ENCODE measurements at places on chromosomes 12 and 14. TPM values are rescaled to one million over a fixed set of nuclear protein-coding genes. Genes with fewer than 3 reads are reported as not detected.

GRCh38 chr12:112676507-112676906 is 115.0 kb upstream of the RPH3A start:
- H3K27me3 ChIP-seq = peaks cover 3% of the 10 kb centered on the region
- DNase-seq = no peak
- no peaks in the 10 kb centered on the region for H3K36me3 ChIP-seq
- H3K27ac ChIP-seq = no peak overlapping the region
- no peak overlapping the region for H3K4me3 ChIP-seq

- no peak overlapping the region for H3K27ac ChIP-seq
- H3K4me3 ChIP-seq = no peak overlapping the region
- no peak for DNase-seq
Measured at GRCh38 chr12:41011939-41012338, 176.2 kb upstream of the PDZRN4 start.

GRCh38 chr12:42362647-42363260 is 36.8 kb downstream of the PPHLN1 start:
- H3K36me3 ChIP-seq = no peaks in the 10 kb centered on the region
- no peaks in the 10 kb centered on the region for H3K27me3 ChIP-seq
- no peaks in the 10 kb centered on the region for H3K4me1 ChIP-seq
- H3K27ac ChIP-seq = no peak overlapping the region
- H3K4me3 ChIP-seq = no peak overlapping the region
- DNase-seq = no peak

DNA sequence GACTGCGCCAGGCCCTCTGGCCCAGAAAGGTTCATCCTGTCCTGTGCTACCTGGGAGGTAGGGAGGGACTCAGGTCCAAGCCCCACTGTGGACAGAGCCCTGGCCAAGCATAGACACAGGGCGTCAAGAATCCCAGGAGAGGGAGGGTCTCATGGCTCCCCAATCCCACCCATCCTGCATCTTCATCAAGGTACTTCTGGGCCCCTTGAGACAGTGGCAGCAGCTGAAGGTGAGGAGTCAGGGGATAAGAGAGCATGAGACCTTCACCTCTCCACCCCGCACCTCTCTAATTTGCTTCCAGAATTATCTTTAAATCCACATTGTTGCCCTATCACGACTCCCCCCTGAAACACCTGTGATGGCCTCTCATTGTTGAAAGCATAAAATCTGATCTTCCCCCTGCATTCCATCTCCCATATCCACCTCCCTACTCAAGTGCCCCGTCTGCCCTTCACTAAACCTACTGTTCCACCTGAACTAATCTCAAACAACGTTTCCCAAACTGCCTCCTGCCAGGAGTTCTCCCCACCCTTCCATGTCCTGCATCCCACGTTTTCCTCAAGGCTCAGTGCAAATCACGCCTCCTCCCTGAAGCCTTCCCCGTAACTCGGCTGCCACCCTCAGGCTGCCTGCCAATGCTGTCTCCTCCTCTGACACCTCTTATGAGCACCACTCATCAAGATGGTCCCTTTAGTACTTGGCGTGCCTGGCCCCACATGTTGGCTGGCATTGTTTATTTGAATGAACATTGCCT is 27.1 kb downstream of the KRT18 start:
- H3K4me3 ChIP-seq = no peak overlapping the region
- no peak for DNase-seq
- peaks cover 3% of the 10 kb centered on the region for H3K4me1 ChIP-seq
- no peaks in the 10 kb centered on the region for H3K27me3 ChIP-seq
- no peaks in the 10 kb centered on the region for H3K36me3 ChIP-seq

DNA sequence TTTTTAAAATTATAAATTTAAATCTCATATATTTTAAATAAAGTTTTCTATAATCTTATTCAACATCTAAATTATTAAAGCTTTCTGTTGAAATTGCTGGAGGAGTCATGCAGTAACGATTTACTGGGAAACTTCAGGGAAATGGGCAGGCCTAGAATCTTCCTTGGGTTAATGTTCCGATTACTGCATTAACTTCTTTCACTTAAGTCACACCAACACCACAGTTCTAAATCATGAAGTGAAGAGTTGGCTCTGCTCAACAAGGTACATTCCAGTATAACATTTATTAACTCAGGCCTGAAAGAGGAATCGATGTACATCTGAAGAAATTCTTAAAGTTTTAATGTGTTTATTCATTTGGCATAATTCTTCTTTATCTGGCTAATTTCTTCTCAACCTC is 244.3 kb downstream of the CCER1 start:
- no peak overlapping the region for H3K27ac ChIP-seq
- H3K4me1 ChIP-seq = no peaks in the 10 kb centered on the region
- H3K27me3 ChIP-seq = no peaks in the 10 kb centered on the region
- H3K4me3 ChIP-seq = no peak overlapping the region
- H3K36me3 ChIP-seq = no peaks in the 10 kb centered on the region

DNA sequence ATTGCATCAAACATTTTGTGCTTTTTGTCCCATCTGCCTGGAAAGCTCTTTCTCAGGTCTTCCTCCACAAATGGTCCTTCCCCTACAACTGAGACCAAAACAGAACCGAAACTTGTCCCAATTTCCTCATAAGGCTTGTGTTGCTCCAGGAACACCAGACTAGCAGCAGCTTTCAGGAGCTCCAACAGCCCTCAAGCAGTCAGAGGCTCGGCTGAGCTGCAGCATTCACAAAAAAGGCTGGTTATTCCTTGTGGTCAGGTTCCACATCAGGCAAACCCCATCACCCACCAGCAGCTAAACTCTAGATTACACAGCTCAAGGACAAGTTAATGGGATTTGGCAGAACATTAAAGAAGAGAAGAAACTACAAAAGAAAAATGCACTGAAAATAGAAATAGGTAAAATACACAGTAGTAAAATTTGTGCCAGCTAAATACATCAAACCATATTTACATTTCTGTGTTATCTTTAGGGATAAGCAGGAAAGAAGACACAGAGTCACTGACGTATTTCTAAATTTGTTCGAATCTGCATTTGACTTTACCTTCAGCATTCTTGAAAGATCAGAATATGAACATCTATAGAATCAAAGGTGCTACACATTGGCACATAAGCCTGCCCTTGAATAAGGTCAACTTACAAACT is 141.2 kb downstream of the STXBP6 start:
- H3K4me3 ChIP-seq = no peak overlapping the region
- no peak for DNase-seq
- H3K4me1 ChIP-seq = no peaks in the 10 kb centered on the region
- no peaks in the 10 kb centered on the region for H3K27me3 ChIP-seq
- H3K27ac ChIP-seq = no peak overlapping the region
- H3K36me3 ChIP-seq = no peaks in the 10 kb centered on the region

- no peak overlapping the region for H3K27ac ChIP-seq
- H3K27me3 ChIP-seq = no peaks in the 10 kb centered on the region
- no peak for DNase-seq
Measured at GRCh38 chr14:66135831-66136230, 350.3 kb upstream of the CCDC196 start.

- no peak overlapping the region for H3K27ac ChIP-seq
- peaks cover 7% of the 10 kb centered on the region for H3K36me3 ChIP-seq
- DNase-seq = no peak
- no peaks in the 10 kb centered on the region for H3K4me1 ChIP-seq
- no peaks in the 10 kb centered on the region for H3K27me3 ChIP-seq
Measured at GRCh38 chr12:1182069-1182468, 191.0 kb downstream of the ERC1 start.

GRCh38 chr14:94643316-94644101 is 31.3 kb downstream of the SERPINA3 start:
- H3K36me3 ChIP-seq = no peaks in the 10 kb centered on the region
- H3K27ac ChIP-seq = no peak overlapping the region
- DNase-seq = no peak
- H3K27me3 ChIP-seq = no peaks in the 10 kb centered on the region

DNA sequence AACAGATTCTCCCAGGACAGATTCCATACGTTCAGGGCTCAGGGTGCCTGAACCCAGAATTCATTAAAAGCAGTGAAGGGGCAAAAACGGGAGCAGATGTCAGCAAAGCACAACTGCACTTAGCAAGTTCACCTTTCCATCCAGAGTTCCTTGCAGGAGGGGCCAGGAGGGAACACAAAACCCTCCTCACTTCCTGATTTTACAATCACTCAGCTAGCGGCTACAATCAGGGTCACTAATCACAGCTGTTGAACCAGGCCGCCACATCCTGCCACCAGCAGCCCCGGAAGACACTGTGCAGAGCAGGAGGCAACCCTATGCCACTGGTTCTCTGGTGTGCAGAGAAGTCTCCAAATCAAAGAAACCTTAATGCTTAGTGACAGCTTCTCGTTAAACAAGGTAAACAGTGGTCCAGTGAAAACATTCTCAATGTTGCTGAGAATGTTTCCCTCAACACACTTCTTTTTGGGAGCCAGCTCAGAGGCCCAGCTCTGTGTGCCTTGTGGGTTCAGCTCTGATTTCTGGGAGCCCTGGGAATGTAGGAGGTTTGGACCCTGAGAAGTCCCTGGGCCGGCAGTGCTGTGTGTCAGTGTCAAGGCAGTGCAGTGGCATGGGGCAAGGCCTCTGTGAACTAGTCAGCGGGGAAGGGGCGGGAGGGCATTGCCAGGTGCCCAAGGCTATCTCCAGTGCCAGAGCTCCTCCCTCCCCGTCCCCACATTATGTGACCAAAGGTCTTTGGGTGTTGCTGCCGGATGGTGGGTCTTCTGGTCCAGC is 54.5 kb downstream of the VCPKMT start:
- no peaks in the 10 kb centered on the region for H3K27me3 ChIP-seq
- H3K4me3 ChIP-seq = no peak overlapping the region
- H3K4me1 ChIP-seq = no peaks in the 10 kb centered on the region
- DNase-seq = no peak
- H3K27ac ChIP-seq = peak overlapping the region; percentile 84
- no peaks in the 10 kb centered on the region for H3K36me3 ChIP-seq

DNA sequence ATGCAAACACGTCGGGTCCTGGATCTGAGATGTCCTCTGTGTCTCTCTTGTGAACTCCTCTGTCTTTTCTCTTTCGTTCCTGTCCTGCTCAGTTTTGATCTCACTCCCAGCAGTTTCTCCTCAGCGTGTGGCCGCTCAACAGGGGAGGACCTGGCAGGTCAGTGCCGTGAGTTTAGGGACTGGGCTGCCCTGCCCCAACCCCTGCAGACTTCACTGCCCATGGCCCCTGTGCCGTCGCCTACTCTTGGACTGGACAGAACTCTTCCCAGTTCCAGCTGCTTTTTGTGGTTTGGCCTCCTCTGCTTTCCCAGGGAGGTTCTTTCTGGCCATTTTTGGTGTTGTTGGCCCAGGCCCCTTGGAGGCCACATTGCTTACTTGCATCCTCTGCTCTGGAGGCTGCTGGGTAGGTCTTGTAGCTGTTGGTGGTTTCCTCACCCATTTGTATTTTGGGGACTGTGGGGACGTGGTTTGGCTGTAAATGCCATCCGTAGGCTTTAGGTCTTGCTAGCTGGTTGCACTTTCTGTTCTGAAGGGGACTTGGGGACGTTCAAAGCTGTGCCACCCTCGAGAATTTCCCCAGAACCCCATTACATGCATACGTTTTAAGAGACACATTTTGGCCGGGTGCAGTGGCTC is 20.0 kb upstream of the DNAH10 start:
- H3K36me3 ChIP-seq = peaks cover 4% of the 10 kb centered on the region
- no peak overlapping the region for H3K27ac ChIP-seq
- no peak overlapping the region for H3K4me3 ChIP-seq

Gene GPR137C
- total RNA-seq = 1.2 TPM

Gene MIS18BP1
- 46.7 TPM for total RNA-seq

Gene CPNE6
- total RNA-seq = not detected

Data from breast epithelium (tissue), 4 donors.